CD4-positive, alpha-beta T cell treated with Interferon alpha-2 for 1 hour (primary cell): ENCODE measurements at places on chromosomes 13 and 19.

- DNase-seq: no peak
Observed at GRCh38 chr13:74571811-74572210, 437.6 kb upstream of the KLF12 start.

DNA sequence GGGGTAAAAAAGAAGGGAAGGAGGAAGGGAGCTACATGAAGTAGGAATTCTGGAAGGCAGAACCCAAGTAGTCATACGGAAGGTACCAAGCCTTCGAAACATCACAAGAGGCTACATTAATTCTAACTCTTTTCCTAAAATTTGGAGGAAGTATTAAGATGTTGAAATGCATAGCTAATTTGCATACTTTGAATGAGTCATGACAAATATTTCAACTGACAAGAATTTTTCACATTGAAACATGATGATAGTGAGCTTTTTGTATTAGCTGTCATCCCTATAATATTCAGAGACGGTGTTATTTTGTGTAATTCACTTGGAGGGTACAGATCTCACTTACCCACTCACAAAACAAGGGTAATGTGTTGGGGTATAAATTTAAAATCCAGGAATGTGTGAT lies 9.1 kb upstream of the ACOD1 start:
- DNase-seq: no peak

GRCh38 chr19:48683349-48683748 lies 10.5 kb upstream of the NTN5 start:
- DNase-seq: peak; percentile 25

- no peak for DNase-seq
Observed at GRCh38 chr13:44275381-44275780, 98.2 kb upstream of the SERP2 start.

GRCh38 chr13:51914137-51914493 lies 52.3 kb downstream of the CCDC70 start:
- DNase-seq: no peak

- DNase-seq: no peak
Observed at GRCh38 chr13:113506025-113506685, 15.6 kb upstream of the DCUN1D2 start.

- DNase-seq: no peak
Observed at GRCh38 chr13:74835579-74835978, 646.4 kb downstream of the TBC1D4 start.

GRCh38 chr13:45372189-45373161 lies 31.5 kb upstream of the TPT1 start:
- no peak for DNase-seq

GRCh38 chr13:113792886-113793717 lies 34.1 kb downstream of the TMEM255B start:
- no peak for DNase-seq

- DNase-seq: no peak
Observed at GRCh38 chr13:59409634-59410200, 754.0 kb downstream of the DIAPH3 start.

GRCh38 chr19:48121909-48122371 lies 11.3 kb upstream of the PLA2G4C start:
- no peak for DNase-seq

DNA sequence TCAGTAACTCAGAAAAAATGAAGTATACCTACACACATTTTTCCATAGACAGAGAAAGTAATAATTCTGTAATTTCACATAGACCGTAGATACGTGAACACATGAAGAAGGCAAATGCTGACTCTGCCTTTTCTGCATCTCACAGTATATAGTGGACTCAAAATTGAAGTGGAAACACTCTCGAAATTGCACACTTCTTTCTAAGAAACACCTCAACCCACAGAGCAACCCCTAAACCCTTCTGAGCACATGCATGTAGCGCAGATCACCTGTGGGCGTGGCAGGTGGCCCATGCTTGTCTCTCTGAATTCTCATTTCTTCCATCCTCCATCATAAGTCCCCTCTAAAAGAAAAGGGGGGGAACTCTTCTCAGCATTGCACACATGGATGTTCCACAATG lies 34.7 kb downstream of the COL4A1 start:
- DNase-seq: no peak

- DNase-seq: no peak
Observed at GRCh38 chr13:48680756-48681392, 27.1 kb downstream of the CYSLTR2 start.

GRCh38 chr13:27927444-27928352 lies 7.9 kb downstream of the PDX1 start:
- DNase-seq: no peak

DNA sequence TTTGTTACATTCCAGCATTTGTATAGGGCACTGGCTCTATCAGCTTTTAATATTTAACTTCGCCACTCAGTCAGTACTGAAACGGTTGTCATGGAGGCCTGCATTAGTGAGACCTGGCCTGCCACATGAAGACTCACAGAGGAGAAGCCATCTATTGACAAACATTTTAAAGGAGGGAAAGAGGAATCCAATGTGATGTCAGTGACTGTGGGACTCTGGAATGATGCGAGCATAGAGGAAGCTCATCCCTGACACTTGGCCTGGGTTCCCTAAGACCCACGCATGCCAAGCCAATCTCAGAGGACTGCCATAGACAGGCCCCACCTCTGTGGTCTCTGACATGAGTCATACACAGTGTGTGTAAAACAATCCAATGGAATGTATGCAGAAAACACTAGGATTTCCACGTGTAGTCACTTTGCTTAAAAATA lies 7.9 kb upstream of the DPY19L3 start:
- no peak for DNase-seq

DNA sequence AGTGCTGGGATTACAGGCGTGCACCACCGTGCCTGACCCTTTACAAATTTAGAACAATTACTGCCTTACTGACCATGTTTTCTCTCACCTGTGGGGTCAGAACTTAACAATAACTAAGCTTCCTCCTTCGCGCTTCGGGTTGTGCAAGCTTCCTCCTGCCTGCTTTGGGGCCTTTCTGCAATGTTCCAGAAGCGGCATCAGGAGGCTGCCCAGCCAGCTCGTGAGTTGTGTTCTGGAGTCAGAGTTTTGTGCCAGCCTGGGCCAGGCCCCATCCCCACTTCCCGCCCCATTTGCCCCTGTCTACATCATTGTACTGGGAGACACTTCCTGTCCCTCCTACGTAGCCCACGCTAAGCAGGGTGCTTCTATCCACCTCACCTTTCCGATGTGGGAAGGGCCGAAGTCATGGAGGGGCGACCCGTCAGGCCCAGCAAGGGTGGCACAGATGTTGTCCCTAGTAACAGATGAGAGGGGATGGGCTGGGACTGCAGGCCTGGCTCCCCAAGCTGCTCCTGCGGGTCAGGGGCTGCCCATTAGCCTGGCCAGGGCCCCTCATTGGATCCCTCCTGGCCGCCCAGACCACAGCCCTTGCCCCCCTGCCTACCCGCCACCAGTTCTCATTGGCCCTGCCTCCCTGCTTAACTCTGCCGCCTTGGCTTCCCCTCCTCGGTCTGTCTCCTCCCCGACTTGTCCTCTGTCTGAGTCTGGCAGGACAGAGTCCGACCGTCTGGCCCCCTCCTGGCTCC lies 13.4 kb downstream of the UHRF1 start:
- no peak for DNase-seq

DNA sequence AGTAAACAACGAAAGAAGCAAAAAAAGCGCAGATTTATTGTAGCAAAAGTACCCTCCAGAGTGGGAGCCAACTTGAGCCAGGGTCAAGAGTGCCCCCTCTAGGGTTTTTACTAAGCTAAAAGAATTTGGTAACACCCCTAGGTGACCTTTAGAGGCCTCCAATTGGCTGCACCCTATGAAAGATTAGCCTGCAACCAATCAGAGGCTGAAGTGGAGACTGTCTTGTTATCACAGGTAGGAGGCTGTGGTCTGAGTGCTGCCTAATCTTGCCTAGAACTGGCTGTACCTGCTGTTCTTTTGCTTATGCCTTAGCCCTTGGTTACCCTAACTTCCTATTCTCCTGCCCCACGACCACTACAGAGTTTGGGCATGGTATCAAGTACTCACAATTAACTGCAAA lies 38.3 kb downstream of the ANKRD10 start:
- DNase-seq: no peak

DNA sequence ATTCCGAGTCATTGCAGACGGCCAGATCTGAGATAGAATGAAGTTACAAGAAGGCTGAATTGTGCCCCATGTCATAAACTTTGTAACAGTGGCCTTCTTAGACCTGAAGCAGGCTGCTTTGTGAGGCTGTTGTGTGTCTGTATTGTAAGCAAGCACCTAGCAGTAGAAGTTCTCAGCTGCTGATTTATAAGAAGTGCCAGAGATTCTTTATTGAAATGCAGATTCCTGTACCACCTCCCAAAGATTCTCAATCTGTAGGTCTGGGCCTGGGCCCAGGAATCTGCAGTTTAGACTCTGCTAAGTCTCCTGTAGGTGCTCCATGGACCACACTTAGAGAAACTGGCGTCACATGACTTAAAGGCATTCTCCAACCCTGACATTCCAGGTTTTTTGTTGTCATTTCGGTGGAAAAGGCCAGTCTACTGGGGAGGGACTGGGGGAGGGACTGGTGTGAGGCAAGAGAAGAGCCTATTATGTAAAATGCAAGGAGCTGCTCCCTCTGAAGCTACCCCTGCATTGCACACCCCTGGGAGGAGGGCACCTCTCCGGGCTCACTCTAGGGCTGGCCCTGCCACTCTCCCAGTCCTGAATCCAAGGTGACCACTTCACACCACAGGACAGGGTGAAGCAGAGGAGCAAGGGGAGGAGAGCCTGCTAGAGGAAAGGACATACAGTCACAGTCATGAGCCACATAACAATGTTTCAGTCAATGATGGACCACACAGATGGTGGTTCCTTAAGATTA lies 769 bp upstream of the TMEM272 start:
- DNase-seq: no peak

GRCh38 chr13:72403396-72404010 lies 323.9 kb downstream of the MZT1 start:
- no peak for DNase-seq

DNA sequence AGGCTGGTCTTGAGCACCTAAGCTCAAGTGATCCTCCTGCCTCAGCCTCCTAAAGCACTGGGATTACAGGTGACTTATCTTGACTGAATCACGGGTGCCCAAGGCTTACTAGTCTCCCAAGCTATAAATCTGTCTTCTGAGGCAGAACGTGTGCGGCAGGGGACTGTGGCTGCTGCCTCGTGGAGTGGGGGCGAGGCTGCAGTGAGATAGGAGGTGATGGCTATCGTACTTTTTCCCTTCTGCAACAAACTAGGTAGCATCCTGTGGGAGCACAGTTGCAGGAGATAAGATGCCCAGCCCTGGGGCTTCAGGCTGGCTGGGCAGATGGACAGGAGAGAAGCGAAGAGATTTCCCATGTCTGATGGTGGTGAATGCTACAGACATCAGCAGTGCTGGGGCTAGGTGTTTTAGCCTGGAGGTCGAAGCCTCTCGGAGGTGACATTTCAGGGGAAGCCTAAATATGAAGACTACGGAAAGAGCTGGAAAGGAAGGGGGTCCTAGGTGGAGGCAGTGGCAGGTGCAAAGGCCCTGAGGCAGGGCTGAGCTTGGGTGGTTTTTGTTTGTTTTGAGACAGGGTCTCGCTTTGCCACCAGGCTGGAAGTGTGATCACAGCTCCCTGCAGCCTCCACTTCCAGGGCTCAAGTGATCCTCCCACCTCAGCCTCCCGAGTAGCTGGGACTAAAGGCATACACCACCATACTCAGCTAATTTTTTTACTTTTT lies 7.4 kb downstream of the B3GNT3 start:
- DNase-seq: no peak

DNA sequence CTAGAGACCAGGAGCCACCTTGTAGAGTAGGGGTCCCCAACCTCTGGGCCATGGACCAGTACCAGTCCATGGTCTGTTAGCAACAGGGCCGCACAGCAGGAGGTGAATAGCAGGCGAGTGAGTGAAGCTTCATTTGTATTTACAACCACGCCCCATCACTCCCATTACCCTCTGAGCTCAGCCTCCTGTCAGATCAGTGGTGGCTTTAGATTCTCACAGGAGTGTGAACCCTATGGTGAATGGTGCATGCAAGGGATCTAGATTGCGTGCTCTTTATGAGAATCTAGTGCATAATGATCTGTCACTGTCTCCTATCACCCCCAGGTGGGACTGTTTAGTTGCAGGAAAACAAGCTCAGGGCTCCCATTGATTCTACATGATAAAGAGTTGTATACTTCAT lies 303.6 kb downstream of the KCNRG start:
- DNase-seq: peak; percentile 13

DNA sequence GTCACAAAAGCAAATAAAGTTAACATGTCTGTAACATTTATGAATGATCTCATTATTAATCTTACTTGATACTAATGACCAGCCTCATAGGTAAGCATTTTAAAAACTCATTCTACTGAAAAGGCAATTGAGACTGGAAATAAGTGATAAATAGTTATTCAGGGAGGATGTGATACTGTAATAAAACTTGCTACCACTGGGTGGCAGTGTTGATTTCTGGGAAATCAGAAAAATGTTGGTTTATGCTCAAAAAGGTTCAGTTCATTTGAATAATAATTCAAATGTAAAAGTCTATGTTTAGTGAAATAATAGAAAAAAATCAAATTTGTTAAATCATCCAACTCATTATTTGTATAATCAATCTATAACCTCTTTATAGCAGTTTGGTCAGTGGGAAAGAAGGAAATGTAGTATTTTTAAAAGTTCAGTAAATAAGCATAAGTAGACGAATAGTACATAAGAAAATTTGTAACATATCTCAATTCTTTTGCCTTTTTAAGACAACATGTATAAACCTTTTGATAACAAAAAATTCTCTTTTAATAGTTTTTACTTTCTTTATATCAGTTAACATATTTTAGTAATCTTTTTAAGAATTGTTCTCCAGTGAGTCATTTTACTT lies 9.6 kb downstream of the ABHD13 start:
- peak; percentile 28 for DNase-seq

DNA sequence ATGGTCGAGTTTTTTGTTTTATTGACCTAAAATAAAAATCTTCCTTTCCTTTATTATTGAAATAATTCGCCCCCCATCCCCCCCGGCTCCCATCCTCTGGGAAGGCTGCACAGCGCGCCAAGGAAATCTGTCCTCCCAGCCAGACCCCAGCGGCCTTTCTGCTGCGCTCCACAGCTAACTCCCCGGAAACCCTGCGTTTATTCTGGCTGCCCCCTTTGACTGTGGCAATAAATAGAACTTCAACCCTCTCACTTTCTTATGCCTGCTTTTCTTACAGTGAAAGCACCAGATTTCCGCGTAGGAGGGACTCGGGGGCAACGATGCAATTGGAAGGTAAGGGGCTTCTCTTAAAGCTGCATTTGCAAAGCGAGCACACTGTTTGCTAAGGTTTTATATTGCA lies 9.7 kb upstream of the C19orf12 start:
- no peak for DNase-seq

- DNase-seq: peak; percentile 29
Observed at GRCh38 chr13:19960653-19960976, 2.1 kb downstream of the ZMYM2 start.

- no peak for DNase-seq
Observed at GRCh38 chr13:35936246-35936978, 194.8 kb downstream of the DCLK1 start.
